GM20000 (cell line): ENCODE measurements at places on chromosomes 1 and 21.

- DNase-seq = no peak
Observed at GRCh38 chr21:16573578-16573977, 843.8 kb downstream of the USP25 start.

GRCh38 chr1:232364654-232365382 is 265.1 kb downstream of the SIPA1L2 start:
- no peak for DNase-seq

DNA sequence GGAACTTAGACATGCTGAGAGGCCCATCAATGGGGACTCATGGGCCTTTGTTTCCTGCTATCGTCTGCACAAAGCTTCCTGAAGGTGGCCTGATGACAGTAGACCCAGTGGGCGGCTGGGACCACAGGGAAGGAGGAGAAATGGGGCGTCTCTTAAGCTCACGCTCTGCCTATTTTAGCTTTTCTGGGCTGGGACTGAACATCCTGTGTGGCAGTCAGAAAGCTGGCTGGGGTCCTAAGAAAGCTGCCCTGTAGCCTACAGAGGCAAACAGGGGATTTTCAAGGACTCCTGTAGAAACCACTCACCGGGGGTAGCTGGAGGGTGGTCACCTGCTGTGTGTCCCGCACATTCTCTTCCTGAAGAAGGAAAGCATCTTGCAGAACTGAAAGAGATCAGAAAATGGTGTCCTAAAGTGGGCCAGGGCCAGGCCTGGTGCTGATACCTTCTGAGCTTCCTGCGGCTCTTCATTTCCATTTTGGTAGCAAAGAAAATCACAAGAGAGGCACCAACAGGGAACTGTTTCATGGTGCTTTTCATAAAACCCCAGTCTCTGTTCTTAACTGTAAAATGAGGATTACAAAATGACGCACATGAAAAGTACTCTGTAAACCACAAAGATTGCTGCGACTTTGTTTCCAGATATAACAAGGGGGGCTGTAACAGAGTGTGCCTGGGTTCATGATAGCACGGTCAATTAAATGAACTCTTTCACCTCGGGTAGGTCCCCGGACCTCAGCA is 8.6 kb downstream of the ZNF496 start:
- DNase-seq = no peak

DNA sequence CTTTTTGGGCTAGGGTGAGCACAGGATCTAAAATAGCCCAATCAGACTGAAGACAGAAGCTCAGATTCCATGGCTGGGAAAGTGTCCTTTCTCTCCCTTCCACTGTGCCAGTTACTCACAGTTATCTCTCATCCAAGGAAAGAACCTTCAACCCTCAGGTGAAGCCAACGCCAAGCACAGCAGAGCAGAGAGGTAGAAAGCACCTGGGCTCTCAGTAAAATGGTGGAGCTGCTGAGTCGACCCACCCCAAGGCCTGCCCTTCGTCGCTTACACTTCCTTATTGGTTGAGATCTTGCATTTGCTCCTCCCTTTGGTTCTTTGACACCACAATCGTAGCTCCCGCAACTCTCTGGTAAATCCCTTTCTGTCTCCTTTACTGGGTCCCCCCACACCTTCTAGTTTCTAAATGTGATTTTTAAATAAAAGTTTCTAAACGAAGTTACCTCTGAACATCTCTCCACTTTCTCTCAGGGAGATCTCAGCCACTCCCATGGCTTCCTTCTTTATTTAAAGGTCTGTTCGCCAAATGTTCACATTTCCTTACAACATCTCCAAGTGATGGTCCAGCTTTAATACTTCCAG is 27.5 kb upstream of the SLC30A1 start:
- DNase-seq = peak; percentile 47

DNA sequence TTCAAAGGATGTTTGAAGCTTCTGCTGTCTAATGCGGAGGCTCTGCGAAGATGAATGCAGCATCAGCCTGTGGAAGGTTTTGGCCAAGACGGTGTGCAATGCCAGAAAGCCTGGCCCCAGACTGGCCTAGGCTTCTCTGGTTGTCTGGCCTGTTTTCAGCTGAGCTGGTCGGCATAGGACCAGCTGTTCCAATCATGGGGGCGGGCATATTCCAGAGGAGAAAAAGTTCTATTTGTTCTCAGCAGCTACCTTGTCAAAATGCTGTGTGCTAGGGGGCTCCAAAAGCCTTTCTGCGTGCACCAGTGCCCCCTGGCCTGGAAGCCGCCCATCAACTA is 57.6 kb downstream of the TGFB2 start:
- DNase-seq = no peak

DNA sequence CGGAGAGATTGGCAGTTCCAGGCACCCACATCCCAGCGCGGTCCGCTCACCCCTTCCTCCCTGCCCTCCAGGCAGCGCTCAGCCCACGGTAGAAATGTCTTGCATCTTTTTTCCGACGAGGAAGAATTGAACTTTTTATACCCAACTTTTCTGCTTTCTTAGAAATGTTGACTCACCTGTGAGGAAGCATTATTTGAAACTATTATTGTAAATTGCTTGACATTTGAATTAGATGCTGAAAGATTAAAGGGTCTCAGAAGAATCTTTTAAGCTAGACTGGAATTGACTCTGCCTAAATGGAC is 912 bp upstream of the SIPA1L2 start:
- no peak for DNase-seq

DNA sequence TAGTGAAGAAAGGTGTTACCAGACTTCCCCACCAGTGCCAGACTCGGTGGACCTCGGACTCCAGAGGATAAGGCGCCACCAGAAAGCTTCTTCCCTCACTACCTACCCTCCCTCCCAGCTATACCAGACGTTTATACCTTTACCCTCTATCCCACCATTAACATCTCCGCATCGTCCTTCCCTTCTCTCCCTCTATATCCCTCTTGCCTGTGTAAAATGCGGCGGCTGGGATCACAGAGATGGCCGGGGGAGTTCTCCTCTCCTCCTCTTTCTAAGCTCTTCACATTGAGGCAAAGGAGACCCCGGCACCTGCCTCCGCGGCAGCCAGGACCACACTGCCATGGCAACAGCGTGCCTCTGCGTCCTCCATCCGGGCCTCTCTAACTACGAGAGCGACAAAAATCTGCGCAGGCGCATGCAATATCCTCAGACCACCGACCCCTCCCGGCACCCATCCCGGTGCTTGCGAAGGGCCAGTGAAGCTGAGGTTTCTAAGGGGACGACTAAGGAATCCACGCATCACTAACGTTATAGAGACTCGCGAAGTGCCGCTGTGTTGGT is at the start of gene CCDC181:
CCDC181 (minus strand) TSS at position 394 of the 561 bp plus-strand sequence. CDS start 2,547 bp downstream, outside the sequence.
- DNase-seq = peak; percentile 63

- no peak for DNase-seq
Observed at GRCh38 chr1:118716775-118717174, 271.4 kb downstream of the TBX15 start.

- no peak for DNase-seq
Observed at GRCh38 chr1:109768820-109769219, 5.1 kb upstream of the EPS8L3 start.

DNA sequence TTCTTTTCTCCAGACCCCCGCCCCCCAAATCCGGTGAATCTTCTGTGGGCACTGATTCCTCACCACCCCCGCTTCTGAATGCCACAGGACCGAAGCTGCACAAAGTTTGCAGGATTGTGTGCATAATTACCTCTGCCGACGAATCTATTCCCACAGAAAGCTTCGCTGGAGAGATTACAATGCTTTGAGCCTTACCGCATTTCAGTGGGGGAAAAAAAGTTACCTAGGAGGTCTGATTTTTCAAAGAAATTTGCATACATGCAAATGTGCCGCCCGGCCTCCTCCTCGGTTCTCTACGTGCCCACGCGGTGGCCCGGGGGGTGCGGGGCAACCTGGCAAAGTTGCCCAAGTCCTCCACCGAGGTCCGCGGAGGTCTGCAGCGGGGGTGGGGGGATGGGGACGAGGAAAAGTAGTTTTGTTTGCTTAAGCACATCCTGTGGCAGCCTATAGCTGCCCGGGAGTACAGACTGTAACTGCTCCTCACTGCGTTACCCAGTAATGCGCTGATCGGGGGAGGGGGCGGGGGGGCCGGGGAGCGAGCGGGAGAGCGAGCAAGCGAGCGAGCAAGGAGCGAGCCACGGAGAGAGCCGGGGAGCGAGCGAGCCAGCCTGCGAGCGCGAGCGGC is 563 bp upstream of the NFIA start:
- no peak for DNase-seq

- no peak for DNase-seq
Observed at GRCh38 chr1:245983294-245983967, 523.6 kb downstream of the SMYD3 start.

GRCh38 chr1:115283249-115283648 is 54.8 kb downstream of the NGF start:
- no peak for DNase-seq

DNA sequence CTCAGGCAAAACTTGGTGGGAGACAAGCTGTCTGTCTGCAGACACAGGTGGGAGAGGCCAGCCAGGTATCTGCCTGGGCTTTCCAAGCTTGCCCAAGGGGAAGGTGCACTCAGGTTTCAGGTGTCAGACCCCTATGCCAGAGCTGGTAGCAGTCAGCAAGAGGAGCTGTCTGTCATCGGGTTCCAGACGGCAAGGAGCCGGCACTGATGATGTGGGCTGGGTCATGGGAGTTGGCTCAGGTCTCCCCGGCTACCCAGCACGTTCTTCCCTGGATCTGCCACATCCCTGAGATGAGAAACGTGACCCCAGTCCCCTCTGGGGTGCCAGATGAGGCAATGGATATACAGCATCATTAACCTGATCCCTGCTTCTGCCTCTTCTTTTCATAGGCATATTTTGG is 23.0 kb downstream of the TMCC2 start:
- DNase-seq = no peak

DNA sequence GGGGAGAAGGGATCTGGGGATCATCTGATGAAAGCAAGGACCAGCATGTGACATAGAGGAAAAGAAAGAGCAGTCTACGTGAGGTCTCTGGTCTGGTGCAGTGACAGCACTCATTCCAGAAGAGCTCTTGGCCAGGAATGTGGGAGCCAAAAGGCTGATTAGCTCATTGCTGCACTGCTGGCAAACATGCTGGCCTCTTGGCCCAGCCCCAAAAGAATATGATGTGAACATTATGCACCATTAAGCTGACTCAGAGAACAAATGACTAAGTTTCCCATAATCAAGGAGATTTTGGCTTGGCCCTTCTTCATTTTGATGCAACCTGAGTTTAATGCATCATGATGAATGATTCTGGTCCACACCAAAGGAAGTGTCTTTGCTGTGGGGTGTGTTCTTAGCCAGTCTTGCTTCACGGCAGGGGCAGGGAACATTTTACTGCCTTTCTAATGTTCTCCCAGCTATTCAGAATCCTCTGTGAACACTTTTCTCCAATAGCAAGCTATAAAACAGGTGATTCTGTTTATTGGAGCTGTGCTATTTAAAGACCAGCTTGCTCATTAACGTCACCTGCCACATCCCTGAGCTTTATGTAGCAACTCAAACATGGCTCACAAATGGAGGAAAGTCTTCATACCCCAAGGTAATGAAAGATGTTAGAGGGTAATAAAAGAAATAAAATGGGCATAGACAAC is 55.1 kb downstream of the PCBP3 start:
- no peak for DNase-seq

- no peak for DNase-seq
Observed at GRCh38 chr1:82534996-82535395, 734.3 kb downstream of the ADGRL2 start.

DNA sequence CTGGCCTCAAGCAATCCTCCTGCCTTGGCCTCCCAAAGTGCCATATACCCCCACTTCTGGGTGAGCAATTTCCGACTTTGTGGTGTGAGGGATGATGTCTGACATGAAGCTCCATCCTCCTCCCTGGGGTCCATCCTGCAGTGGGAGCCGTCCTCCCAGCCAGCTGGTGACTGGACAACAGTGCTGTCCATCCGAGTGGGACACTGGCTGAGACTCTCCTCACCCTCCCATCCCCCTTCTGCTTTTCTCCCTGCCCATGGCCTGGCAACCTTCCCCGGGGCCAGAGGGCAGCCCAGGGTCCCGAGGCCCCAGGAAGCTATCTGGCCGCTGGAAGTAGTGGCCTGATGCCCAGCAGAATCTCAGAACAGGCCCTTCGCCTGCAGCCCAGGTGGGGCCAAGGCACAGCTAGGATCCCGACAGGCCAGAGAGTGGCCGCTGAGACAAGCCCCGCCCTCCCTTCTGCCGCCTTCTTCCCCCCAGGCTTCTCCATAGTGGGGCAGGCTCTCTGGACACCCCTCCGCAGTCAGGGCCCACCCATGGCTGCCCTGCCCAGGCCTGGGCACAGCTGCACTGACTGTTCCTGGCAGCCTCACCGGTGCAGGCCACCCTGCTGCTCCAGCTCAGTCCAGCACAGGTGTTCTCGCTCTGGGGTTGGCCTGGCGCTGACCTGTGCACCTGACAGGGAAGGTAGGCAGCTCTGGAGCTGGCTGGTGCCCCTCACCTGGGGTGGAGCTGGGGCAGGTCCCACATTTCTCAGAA is 8.4 kb upstream of the FAAP20 start:
- DNase-seq = no peak

DNA sequence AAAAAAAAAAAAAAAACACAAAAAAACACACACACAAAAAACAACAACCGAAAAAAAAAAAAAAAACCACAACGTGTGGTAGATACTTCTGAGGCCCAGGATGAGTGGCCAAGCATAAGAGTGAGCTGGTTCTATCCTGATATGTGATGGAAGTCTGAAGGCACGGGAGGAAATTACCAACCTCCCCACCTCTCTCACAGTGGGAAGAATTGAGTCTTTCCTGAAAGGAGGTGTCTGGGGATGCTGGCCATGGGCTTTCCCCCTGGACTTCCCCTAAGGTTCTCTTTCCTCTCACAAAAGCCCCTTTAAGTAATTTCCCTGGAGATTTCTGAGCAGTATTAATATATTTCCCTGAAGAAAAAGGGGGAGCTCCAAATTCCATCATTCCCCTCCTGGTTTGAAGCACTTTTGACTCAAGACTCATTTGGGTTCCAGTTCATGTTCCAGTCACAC is 5.2 kb downstream of the TMCC2 start:
- DNase-seq = no peak

- no peak for DNase-seq
Observed at GRCh38 chr21:34674468-34674867, 5.7 kb downstream of the CLIC6 start.

DNA sequence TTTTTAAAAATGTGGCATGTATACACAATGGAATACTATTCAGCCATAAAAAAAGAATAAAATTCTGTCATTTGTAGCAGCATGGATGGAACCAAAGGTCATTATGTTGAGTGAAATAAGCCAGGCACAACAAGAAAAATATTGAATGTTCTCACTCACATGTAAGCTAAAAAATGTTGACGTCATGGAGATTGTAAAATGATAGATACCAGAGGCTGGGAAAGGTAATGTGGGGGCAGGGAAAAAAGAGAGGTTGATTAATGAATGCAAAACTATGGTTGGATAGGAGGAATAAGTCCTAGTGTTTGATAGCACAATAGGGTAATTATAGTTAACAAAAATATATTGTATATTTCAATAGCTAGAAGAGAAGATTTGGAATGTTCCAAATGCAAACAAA is 89.1 kb upstream of the SLC35F3 start:
- DNase-seq = no peak
